ENCODE measurements at places on chromosomes 2 and 18.

- no peak for DNase-seq
Measured at GRCh38 chr2:134446383-134447017, 192.6 kb downstream of the MGAT5 start.

- no peak for DNase-seq
Measured at GRCh38 chr2:135299658-135300244, 231.3 kb downstream of the ZRANB3 start.

DNA sequence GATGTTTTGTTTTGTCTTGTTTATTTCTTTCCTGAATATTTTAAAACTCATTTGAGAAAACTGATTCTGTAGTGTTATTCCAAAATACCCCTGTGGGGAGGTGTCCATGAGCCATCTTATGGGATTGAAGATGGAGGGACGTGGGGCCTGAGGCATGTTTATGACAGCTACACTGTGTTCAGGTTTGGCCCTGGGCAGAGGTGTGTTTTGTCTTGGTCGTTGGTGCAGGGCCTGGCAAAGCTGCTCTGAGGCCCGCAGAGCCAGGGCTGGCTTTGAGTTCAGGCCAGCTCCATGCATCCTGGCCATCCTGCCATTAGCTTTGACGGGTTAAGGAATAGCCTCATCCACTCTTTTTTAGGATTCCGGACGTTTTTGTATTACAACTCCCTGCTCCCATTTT is 68.9 kb downstream of the TMEM18 start:
- no peak for DNase-seq

DNA sequence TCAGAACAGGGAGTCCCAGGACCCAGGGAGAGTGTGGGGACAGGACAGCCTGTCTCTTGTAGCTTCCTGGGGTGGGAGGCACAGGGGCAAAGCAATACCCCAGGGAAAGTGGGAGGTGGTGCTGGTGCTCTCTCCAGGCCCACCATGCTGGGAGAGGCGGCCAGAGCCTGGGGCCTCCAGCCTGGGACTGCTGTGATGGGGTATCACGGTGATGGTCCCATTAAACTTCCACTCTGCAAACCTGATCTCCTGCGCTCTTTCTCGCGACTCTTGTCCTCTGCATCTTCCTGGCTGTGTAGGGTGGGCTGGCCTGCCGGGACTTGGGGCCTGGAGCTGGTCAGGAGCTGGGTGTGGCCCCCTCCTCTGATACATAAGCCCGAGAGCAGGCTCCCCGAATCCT is 8.0 kb upstream of the CAPN10 start:
- DNase-seq, result no peak

- DNase-seq, result no peak
Measured at GRCh38 chr2:15059870-15060512, 427.5 kb downstream of the LRATD1 start.

DNA sequence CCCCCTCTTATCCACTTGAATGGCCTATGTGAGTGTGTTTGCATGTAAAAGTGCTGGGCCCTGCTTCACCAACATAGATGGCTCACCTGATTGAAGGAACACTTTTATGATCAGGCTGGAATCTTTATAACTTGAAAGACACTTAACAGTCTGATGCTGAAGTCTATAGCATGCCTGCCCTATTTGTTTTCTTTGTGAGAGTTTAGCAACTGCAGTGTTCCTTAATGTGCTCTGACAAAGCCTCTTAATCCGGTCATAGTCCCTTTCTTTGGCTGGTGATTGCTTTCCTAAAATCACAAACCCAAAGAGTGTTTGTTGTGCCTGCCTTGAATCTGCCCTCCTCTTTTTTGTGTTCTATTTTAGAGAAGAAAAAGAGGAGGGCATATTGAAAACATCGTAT is 1382.8 kb upstream of the CELF4 start:
- DNase-seq, result no peak

DNA sequence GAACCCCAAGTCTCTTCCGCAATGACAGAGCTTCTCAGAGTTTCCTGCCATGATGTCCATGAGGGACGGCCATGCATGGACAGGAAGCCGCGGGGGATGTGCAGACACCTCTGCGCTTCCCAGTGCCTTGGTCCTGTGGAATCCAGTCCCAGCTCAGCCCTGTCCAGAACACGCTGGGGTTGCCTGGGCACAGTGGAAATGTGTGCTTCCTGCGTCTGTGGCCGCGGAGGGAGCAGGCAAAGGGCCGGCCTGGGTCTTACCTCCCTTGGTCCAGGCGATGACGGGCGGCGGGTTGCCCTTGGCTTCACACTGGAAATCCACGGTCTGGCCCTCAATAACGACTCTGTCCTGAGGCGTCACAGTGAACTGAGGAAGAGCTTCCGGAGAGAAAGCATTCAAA is 79.6 kb downstream of the PXDN start:
- DNase-seq, result no peak

DNA sequence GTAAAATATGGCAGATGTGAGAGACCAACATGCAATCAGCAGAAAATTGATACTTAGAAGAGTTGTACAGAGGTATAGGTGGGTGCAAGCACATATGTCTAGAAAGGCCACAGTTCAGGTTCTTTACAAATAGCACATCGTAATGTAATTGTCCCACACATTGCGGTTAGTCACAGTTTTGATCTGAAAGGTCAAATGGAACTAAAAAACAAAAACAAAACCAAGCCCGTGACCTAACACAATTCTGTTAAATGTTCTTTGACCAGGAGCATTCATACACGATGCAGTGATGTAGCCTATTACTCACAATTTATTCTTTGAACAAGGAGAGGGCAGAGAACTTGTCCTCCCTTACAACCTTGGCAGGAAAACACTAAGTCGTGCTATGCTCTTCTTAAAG is 108.9 kb upstream of the MAP4K3 start:
- DNase-seq, result no peak

DNA sequence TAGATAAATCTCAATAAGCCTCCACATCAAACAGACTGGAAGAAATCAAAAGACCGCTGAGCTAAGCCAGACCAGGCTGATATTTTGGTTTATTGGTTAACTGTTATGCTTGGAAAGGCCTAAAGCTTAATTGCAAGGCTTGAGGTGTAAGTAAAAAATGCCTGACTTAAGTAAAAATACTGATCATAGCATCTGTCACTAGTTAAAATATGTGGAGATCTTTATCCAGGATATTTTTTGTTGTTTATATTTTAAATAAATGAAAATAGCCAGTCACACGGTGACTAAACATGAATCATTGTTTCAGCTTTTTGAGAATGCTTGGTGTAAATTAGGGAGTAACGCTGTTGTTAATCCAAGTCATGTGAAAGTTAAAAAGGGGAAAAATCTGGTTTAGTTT is 127.9 kb downstream of the THADA start:
- DNase-seq, result no peak

DNA sequence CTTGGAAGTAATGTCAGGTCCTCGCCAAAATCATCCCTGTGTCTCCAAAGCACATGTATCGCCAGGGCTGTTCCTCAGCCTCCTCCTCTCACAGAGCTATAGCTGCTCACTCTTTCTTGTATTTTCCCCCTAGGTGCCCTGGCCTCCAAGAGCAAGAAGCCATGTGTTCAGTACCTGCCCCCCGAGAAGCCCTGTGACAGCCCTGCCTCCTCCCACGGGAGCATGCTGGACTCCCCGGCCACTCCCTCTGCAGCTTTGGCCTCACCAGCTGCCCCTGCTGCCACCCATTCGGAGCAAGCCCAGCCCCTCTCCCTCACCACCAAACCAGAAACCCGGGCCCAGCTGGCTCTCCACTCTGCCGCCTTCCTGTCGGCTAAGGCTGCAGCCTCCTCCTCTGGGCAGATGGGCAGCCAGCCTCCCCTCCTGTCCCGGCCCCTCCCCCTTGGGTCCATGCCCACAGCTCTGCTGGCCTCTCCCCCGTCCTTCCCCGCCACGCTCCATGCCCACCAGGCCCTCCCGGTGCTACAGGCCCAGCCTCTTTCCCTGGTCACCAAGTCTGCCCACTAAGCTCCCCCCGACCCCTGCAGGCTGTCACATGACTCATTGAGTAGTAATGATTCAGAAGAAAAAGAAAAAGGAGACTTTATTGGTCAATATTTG is 18.8 kb downstream of the TGOLN2 start:
- no peak for DNase-seq

GRCh38 chr2:96913398-96914202 is 43.7 kb upstream of the SEMA4C start:
- peak; percentile 66 for DNase-seq
